ENCODE measurements at places on chromosomes 13 and 19. TPM values are rescaled to one million over a fixed set of nuclear protein-coding genes. Genes with fewer than 3 reads are reported as not detected.

Gene PTH2
- total RNA-seq, result not detected

Gene ZNF8
- 10.4 TPM for total RNA-seq

Gene CD209
- not detected for total RNA-seq

Gene CYSLTR2
- total RNA-seq, result 0.48 TPM

Gene RYR1
- 0.05 TPM for total RNA-seq

DNA sequence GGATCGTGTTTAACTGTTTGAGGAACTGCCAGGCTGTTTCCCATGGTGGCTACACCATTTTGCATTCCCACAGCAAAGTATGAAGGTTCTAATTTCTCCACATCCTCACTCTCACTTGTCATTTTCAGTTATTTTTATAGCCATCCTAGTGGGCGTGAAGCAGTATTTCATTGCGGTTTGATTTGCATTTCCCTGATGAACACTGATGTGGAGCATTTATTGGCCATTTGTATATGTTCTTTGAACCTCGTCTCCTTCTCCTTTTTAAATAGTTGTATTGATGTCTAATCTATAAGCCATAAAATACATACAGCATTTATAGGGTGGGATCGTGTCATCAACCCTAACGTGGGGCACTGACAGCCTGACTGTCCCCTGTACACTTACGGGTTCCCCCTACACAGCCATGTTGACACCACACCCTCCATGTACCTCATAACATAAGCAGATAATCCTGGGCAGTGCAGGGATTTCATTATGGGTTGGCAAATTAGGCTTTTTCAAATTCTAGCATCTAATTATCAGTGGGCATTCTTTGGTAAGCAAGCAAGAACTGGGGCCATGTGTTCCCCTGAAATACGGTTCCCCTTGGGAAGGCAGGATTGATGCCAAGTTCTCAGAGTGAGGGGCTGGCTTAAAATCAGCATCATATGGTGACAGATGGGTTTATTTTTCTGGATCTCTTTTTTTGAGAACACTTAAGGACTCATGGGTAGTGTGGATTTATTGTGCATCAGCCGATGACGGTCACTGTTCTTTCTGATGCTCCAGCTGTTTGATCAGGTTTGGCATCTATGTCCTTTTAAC, 11.6 kb upstream of the ZBTB45 start:
- DNase-seq, result no peak

DNA sequence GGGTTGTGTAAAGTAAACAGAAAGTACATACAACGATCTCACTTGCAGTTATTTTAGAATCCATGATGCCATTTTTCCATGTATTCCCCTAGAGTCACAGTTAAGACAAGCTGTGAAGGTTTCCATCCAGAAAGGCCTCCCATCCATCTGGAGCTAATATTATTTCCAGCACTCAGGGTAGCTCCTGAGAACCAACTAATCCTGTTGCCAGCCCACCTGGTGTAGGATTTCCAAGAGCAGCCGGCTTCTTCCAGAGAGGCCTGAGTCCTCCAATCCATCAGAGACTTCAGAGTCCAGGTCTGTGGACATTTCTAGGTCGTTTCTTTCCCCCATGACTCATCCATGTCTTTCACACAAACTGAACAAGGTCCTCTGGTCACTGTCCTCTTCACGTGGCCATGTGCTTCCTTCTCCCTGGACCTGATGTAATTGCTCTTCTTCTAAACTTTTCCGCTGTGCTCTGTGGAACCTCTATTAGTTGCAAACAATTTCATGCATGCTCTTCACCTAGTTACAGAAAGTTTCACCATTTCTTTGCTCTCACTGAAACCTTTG, 270.3 kb upstream of the TMTC4 start:
- DNase-seq, result no peak

DNA sequence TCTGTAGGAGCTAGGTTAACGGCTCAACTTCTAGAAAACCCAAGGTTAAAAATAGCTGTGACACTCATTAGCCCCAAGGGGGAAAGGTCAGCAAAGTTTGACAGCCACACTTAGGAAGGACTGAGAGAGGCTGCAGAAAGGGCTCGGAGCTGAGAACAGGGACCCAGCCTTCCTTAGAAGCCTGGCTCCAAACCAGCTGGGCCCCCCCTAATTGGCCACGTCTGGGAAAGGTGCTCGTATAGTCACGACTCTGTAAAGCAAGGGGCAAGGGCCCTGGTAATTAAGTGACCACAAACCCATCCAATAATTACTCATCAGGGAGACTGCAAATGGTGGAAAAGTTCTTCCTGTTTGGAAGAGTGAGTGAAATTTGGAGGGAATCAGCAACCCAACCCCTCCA, 90.5 kb downstream of the RNASEH2B start:
- peak; percentile 14 for DNase-seq

- no peak for DNase-seq
Observed at GRCh38 chr19:38467541-38468525, 34.3 kb downstream of the RYR1 start.

DNA sequence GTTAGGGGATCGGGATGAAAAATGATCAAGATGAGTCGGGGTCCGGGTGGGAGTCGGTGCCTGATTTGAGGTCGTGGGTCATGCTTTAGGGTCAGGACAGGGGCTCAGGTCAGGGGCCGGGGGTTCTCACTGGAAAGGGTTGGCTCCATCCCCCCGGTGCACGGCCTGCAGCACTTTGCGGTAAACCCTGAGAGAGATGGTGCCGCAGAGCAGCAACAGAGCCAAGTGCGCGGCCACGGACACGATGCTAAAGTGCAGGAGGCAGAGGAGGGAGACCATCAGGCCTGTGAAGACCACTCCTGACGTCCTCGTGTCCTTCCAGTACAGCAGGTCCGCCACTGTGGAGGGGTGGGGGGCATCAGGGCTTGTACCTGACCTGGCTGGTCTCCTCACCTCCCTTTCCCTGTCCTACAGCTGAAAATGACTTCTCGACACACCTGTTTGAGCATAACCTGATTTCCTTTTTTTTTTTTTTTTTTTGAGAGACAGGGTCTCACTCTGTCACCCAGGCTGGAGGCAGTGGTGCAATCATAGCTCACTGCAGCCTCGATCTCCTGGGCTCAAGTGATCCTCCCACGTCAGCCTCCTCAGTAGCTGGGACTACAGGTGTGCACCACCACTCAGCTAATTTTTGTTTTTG, 7.5 kb downstream of the RTN2 start:
- no peak for DNase-seq

DNA sequence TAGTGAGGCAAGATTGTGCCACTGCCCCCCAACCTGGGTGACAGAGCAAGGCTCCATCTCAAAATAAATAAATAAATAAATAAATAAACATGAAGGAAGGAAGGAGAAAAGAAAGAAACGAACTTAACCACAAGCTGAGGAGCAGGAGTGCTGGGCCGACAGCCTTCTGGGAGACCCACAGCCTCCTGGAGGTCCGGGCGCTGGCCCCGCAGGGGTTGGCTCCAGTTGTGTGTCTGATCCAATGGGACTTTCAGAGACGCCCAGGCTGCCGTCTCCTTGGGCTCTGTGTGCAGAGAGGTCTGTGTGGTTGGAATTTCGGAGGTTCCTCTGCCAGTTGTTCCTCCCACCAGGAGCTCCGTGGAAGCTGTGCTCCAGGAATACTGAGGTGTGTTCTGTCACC, 36.0 kb upstream of the MCF2L start:
- DNase-seq, result no peak

- peak; percentile 71 for DNase-seq
Observed at GRCh38 chr13:109743706-109744453, 42.5 kb downstream of the IRS2 start.

GRCh38 chr13:48749699-48750473, 96.2 kb downstream of the CYSLTR2 start:
- DNase-seq, result peak; percentile 96

- DNase-seq, result peak; percentile 78
Observed at GRCh38 chr19:18274781-18275356, 617 bp upstream of the IQCN start.

DNA sequence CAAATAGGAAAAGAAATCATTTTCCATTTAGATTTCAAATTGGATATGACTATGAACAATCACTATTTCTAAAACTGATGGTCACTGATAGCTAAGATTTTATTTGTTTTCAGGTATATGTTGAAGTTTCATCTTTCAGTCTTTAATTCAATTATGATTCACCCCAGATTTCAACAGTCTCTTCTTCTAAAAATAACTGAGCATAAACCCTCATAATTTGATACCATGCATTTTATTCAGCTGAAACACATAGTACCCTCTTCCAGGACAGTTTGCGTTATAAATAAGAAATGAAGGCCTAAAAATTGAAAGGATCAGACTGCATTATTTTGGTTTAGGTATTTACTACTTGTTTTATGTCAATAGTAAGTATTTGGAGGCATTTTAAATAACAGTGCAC, 428.5 kb upstream of the NBEA start:
- peak; percentile 9 for DNase-seq

DNA sequence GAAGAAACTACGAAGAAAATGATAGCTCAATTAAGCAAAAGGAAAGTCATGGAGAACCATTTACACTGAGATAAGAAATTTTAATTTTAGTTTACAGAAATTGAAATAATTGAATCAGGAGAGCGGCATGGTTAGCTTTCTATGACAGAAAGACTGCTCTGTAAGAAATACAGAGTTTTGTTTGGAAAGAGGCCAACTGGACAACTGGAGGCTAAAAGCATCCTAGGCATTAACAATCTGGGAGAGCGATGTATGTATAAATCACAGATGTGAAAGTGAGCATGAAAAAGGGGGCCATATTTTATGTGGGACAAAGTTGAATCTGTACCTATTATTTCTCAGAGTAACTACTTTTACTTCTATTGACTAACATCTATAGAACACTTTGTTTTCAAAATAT, 1608.8 kb upstream of the PCDH20 start:
- DNase-seq, result no peak

- DNase-seq, result no peak
Observed at GRCh38 chr19:32172566-32173160, 172.7 kb upstream of the ZNF507 start.

GRCh38 chr19:35107545-35107944, 8.1 kb upstream of the FXYD3 start:
- peak; percentile 26 for DNase-seq

DNA sequence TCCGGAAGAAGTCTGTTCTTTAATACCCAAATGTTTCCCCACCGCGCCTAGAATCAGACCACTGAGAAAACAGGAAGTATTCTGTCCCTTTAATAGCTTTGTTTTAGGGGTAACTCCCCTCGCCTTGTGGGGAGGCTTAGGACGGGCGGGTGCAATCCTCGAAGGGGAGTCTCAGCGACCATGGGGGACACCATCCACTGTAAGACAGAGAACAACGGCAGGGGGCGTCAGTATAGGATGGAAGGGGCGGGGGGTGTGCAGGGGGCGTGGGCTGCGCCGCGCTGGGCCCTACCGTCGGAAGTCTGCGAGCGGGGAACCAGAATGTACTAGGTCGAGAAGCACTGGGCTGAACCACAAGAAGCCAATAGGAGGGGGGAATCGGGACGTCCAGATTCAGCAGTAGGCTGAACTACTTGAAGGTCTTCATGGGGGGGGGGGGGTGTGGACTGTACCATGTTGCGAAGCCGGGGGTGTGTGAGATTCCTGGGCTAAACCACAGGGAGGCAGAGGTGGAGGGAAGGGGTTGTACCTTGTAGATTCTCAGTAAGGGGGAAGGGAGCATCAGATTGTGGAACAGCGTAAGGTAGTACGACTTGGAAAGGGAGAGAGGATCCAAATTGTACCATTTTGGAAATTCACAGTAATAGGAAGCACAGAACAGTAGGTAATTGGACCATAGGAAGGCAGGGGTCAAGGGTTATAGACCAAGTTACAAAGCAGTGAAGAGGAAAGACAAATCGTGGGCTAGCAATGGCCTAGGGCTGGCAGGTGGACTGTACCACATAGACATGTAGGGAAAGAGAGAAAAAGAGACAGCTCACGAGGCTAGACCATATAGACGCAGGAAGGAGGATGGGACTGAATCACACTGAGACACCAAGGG, 1.0 kb upstream of the DBP start:
- DNase-seq, result peak; percentile 94

DNA sequence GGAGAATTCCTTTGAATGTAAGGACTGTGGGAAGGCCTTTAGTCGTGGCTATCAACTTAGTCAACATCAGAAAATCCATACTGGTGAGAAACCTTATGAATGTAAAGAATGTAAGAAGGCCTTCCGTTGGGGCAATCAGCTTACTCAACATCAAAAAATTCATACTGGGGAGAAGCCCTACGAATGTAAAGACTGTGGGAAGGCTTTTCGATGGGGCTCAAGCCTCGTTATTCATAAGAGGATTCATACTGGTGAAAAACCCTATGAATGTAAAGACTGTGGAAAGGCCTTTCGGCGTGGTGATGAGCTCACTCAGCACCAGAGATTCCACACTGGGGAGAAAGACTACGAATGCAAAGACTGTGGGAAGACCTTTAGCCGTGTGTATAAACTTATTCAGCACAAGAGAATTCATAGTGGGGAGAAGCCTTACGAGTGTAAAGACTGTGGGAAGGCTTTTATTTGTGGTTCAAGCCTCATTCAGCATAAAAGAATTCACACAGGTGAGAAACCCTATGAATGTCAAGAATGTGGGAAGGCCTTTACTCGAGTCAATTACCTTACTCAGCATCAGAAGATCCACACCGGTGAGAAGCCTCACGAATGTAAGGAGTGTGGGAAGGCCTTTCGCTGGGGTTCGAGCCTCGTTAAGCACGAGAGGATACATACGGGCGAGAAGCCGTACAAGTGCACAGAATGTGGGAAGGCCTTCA, 39.2 kb downstream of the ZNF331 start:
- no peak for DNase-seq

GRCh38 chr19:13478576-13478975, 27.7 kb downstream of the CACNA1A start:
- DNase-seq, result no peak

DNA sequence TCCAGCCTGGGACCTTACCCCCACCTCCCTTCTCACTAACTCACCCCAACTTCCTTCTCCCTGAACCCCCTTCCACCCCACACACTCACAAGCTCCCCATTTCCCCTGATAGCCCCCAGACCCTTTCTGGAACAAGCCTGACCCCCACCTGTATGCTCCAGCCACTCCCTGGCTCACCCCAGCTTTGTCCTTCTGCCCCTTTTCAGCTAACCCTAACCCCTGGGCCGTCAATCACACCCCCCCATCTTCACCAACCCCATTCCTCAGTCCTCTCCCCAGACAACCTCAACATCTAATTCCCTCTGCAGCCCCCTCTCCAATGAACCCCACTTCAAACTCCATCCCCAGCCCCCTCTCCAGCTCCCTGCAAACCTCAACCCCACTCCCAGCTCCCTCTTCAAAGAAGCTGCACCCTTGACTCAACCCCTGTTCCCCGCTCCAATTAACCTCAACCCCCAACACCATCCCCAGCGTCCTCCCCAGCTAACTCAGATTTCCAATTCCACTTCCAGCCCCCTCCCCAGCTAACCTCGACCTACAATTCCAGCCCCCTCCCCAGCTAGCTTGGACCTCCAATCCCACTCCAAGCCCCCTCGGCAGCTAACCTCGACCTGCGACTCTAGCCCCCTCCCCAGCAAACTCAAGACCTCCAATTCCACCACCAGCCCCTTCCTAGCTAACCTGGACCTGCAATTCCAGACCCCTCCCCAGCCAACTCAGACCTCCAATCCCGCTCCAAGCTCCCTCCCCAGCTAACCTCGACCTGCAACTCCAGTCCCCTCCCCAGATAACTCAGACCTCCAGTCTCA, 929 bp downstream of the GNG7 start:
- DNase-seq, result no peak
